ENCODE measurements at places on chromosomes 2 and 18.
A peak's percentile ranks its signal among the peaks of the same experiment; 100 is the strongest.

- no peak for DNase-seq
These were observed 390.4 kb downstream of the CMPK2 start for GRCh38 chr2:6475155-6475940.

DNA sequence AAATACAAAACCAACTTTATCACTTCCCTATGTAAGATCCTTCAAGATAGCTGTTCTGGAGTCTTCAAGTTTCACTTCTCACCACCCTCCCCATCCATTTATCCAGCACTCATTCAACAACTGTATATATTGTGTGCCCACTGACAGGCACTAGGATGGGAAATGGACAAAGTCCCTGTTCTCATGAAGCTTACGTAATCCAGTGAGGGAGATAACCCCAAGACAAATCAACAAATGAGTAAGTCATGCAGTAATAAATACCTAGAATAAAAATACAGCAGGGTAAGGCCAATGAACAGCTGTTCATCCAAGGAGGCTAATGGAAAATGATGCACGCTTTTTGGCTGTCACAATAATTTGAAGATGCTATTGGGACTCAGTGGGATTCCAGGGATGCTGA lies 133.8 kb downstream of the MEMO1 start:
- peak; percentile 73 for DNase-seq

DNA sequence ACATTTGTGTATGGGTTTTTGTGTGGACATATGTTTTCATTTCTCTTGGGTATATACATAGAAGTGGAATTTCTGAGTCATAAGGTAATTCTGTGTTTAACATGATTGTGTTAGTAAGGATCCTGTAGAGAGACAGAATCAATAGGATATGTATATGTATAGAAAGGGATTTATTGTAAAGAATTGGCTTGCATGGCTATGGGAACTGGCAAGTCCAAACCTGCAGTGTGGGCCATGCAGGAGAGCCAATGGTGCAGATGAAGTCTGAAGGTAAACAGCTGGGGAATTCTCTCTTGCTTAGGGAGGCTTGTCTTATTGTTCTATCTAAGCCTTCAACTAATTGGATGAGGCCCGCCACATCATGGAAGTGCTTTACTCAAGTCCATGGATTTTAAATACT lies 39.2 kb upstream of the IL1R2 start:
- DNase-seq, result no peak

DNA sequence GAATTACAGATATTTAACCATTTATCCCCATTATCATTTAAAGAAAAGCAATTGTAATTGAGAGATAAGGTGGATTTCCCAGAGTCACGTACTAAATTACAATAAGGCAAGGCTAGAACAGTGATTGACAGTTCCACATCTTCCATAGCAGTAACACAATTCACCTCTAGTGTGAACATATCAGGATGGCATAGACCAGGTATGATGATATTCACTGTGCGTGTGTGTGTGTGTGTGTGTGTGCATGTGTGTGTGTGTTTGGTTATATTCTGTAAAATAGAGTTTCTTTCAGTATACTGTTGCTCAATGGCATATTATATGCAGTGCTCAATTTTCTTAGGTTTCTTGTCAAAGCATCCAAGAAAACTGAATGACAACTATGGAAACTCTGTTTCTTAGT lies 1.7 kb downstream of the SCN2A start:
- DNase-seq, result no peak

- DNase-seq, result peak; percentile 83
These were observed 2.5 kb downstream of the IGFBP5 start for GRCh38 chr2:216692636-216693413.

DNA sequence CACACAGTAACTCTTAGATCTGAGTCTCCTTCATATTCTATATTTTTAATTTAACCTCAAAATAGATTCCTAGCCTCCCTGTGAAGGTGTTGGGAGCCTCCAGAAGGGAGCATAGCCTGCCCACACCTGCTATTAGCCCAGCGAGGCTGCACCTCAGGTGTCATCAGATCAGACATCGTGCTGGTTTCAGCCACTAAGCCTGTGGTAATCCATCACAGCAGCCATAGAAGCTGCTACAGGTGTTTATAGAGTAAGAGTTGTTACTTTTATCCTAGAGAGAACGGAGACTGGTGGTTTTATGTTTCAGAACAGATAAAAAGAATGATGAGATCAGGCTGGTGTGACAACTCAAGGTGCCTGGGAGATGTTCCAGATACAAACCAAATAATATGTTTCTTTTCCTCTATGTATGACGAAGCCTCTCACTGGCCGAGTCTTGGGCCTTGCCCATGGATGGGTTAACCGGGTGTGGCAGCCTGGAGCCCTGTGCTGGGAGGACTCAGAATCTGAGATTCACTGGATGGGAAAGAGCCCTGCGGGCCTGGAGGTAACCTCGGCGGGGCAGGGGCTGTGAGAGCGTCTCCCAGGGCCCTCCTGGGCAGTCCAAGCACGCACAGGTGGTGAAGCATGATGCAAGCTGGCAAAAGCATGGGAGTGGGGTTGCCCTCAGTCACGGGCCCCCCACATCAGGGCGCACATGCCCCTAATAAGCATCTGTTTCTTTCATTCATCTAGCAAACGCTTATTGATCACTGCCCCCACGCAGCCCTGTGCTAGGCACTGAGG lies 73.7 kb downstream of the MRPS9 start:
- no peak for DNase-seq

GRCh38 chr2:69013840-69014821 lies 1.2 kb downstream of the ANTXR1 start:
- DNase-seq, result peak; percentile 67

- no peak for DNase-seq
These were observed 3.5 kb downstream of the ZNF513 start for GRCh38 chr2:27376866-27377617.

- no peak for DNase-seq
These were observed 39.6 kb downstream of the ZEB2 start for GRCh38 chr2:144480285-144480684.

GRCh38 chr18:32160547-32160946 lies 29.3 kb upstream of the MEP1B start:
- no peak for DNase-seq

DNA sequence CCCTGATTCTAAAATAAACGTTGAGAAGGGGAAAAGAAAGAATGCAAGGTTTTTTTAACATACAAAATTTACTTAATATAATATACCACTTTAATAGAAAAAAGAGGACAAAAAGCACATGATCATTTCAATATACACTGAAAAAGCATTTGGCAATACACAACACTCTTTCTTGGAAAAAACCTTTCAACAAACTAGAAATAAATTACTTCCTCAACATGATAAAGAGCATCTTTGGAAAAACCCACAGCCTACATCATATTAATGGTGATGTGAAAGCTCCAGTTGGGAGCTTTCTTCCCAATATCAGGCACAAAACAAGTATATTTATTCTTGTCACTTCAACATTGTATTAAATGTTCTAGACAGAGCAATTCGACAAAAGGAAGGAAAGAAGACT lies 3.0 kb upstream of the POLR1B start:
- DNase-seq, result no peak

- DNase-seq, result no peak
These were observed 39.8 kb downstream of the EFEMP1 start for GRCh38 chr2:55883829-55884228.
